ENCODE measurements at places on chromosomes 2 and 18.

DNA sequence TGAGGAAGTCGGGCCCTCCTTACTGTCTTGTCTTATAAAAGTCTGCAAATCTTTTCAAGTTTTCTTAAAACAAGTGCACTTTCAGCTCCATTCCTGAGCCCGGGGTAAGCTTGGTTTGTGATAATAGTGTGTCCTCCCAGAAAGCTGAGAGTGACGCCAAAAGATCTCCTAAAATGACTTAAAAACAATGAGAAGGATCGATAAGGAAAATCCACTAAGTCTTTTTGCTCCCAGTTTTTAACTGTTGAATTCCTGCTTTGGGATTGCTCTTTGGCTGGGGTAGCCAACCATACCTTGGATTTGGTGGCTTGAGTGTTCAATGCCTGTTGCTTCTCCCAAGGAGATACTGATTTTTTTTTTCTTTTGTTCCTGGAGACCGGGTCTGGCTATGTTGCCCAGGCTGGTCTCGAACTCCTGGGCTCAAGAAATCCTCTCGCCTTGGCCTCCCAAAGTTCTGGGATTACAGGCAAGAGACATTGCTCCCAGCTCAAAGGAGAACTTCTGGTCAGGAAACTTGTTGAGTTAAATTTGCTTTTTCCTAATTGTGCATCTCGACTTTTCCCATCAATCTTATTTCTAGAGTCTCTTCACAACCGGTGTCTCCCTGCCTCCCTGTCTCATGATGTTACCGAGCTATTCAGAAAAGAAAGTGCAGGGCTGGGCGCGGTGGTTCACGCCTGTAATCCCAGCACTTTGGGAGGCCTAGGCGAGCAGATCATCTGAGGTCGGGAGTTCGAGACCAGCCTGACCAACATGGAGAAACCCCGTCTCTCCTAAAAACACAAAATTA, 3.0 kb downstream of the TGIF1 start:
- DNase-seq: no peak

DNA sequence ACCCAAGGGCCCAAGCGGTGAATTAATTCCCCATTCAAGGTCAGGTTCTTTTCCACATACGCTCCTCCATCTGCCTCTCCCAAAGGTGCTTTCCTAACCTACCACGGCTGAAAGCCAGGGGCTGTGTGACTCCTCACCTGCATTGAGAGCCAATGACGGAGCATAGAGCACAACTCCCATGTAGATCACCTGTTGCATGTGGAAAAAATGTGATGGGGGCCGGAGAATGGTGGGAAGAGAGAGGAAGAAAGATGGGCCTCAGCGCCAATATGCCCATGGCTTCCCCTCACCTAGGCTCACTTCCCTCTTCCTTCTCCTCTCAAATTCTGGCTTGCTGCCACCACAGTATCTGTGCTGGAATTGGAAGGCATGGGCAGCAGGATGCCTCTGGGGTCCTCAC, 5.5 kb upstream of the ATRAID start:
- no peak for DNase-seq

DNA sequence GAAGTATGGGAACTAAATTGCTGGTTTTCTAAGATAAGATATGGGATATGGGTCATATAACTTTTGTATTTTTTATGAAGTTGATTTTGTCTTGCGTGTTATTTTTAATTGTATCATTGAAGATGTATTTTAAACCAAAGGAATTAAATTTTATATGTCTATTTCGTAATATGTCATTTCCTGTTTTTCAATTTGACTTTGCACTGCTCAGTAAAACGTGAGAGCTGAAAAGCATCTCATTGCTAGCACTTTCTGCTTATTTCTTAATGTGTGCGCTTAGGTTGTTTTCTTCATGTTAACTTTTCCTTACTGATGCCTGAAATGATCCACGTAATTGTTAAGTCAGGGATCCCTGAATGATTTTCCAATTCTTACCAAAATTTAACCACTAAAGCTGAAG, 41.2 kb upstream of the KLF11 start:
- no peak for DNase-seq

- no peak for DNase-seq
Observed at GRCh38 chr18:22676423-22676822, 256.7 kb upstream of the RBBP8 start.

DNA sequence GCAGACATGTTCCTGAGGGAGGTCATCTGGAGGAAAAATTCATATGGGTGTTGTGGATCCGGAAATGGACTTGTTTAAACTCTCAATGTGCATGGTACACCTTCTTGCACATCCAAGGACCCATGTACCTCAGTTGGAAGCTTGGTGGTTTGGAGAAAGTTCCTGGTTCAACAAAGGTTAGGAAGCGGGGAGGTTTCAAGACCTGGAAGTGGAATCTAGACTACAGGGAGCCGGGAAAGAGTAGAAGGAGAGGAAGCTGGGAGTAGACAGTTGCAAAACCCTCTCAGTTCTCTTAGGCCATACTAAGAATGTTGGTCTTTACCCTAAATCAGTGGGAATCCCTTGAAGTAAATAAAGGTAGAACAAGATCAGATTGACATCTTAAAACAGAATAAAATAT, 209.8 kb upstream of the SPOPL start:
- no peak for DNase-seq

DNA sequence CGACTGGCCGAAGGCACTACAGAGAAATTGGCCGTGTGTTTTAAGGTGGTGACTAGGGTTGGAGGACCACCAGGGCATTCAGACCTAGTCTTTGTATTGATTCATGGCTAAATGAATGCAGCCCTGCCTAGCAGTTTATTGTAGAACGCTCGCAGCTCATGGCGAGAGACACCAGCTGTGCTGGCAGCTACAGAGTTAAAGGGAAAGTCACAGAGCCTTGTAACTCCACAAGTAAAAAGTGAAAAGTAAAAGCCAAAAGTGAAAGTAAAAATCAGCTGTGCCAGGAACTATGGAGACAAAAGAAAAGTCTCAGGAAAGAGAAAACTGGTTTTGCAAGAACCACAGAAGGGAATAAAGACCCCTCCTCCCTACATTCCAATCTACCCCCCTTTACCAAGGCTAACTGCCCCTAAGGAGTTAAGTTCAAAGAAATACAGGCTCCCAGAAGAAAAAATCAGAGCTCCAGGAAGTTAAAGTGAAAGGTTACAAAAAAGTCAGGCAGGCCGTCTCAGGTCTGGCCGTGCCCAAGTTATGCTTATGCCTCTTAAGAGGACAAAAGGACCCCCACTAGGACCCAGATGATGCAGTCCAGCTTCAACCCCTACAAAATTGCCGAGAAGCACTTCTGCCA, 46.4 kb upstream of the SELENOI start:
- no peak for DNase-seq

DNA sequence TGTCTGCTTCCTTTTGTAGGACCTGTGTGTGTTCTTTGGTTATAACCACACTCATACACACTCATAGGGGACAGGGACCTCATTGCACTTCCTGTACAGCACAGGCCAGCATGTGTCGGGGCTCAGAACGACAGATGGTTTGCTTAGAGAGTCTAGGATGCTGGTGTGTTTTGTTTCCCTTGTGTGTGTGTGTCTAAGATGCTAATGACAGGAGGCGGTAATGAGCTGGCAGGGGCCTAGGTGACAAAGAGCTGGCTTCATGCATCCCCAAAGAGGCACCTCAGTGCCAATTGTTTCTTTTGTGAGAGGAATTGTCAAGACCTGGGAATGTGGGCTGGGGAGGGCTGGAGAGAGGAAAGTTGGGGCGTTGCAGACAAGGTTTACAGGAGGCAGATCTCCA, 66.6 kb downstream of the CELF4 start:
- no peak for DNase-seq

DNA sequence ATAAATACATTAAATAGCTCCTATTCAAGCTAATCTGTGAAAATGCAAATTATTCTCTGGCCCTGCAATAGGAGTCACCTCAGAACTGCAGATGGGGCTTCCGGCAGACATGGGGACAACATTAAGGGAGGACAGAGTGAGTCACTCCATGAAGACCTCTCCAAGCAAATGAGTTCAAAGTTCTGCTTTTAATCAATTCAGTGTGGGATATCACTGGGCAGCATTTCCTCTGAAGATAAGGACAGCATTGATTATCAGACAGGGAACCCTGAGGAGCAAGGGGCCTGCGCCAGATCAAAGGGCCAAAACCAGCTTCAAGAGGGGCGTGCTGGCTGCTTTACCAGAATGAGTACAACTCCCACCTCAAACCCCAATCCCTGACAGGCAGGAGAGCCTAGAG, 356.9 kb upstream of the KLHL29 start:
- no peak for DNase-seq

DNA sequence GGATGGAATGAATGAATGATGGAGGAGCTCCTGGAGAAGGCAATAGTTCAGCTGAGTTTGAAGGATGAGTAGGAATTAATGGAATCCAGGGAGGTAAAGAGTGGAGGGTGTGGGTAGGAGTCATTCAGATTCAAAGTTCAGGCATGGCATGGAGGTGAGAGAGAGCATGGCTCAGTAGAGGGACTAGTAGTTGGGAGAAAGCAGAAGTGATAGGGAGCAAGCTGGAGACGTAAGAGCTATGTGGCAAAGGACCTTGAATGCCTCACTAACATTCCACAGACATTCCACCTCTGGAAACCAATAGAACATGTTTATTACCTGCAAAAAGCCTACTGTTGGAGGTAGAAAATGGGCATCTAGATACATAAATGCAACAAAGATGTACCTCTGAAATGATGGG, 170.1 kb downstream of the HAUS1 start:
- DNase-seq: no peak

DNA sequence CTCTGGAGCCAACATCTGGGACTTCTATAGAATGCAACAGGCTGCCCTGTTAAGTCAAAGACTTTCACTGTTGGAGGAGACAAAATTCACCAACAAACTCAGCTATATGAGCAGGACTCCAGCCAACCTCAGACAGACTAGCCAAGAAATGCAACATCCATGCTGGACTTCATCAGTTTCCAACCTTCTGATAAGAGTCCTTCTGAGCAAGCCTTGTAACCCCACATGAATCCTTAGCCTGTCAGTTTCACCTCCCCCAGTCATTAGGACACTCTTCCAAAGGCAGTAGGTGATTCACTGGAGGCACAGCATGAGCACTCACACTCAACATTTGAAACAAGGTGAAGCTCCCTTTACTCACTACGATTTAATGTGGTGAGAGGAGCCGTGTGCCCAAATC, 5.8 kb downstream of the TBC1D8 start:
- DNase-seq: no peak

- DNase-seq: no peak
Observed at GRCh38 chr18:51580580-51580979, 383.1 kb upstream of the MEX3C start.

All from amygdala (tissue), 56 donors.